Thyroid gland (tissue), 4 donors: ENCODE measurements at places on chromosomes 12 and 14.

DNA sequence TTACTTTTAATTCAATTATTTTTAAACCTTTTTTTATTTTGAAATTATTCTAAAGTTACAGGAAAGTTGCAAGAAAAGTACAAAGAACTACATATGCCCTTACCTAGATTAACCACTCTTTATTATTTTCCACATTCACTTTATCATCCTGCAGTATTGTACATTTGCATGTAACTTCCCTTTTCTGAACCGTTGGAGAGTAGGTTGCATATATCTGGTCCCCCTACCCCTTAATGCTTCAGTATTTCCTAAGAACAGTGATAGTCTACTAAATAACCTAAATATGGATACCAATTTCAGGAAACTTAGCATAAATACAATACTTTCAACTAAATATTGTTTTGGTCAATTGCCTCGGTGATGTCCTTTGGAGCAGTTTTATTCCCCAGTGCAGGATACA lies 15.0 kb downstream of the G2E3 start:
- H3K4me3 ChIP-seq: no peak overlapping the region
- no peaks in the 10 kb centered on the region for H3K4me1 ChIP-seq
- H3K27me3 ChIP-seq: no peaks in the 10 kb centered on the region
- DNase-seq: no peak

- DNase-seq: no peak
- no peaks in the 10 kb centered on the region for H3K27me3 ChIP-seq
- H3K27ac ChIP-seq: no peak overlapping the region
Observed at GRCh38 chr14:93343266-93343665, 3.7 kb upstream of the COX8C start.

DNA sequence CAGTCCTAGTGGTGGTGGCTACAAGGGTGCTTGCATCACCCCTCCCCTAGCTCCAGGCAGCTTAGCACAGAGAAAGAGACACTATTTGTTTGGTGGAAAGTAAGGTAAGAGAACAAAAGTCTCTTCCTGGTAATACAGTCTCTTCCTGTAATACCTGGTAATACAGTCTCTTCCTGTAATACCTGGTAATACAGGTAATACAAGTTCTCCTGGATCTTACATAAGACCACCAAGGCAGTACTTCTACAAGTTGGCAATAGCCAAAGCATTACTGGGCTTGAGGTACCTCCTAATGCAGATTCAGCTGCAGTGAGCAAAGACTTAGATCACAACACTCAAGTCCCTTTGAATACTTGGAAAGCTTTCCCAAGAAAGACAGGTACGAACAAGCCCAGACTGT lies 77.0 kb downstream of the CATSPERB start:
- H3K36me3 ChIP-seq: no peaks in the 10 kb centered on the region
- no peaks in the 10 kb centered on the region for H3K27me3 ChIP-seq
- DNase-seq: no peak
- no peak overlapping the region for H3K4me3 ChIP-seq
- H3K4me1 ChIP-seq: no peaks in the 10 kb centered on the region
- H3K27ac ChIP-seq: no peak overlapping the region

- H3K27ac ChIP-seq: no peak overlapping the region
- no peak for DNase-seq
- H3K4me3 ChIP-seq: no peak overlapping the region
- H3K27me3 ChIP-seq: no peaks in the 10 kb centered on the region
Observed at GRCh38 chr12:61384511-61384910, 875.7 kb upstream of the USP15 start.

- no peak overlapping the region for H3K27ac ChIP-seq
- no peaks in the 10 kb centered on the region for H3K27me3 ChIP-seq
- DNase-seq: no peak
- no peak overlapping the region for H3K4me3 ChIP-seq
- no peaks in the 10 kb centered on the region for H3K36me3 ChIP-seq
Observed at GRCh38 chr12:104534162-104534856, 77.6 kb downstream of the CHST11 start.

- H3K4me1 ChIP-seq: no peaks in the 10 kb centered on the region
- H3K4me3 ChIP-seq: no peak overlapping the region
- H3K27ac ChIP-seq: no peak overlapping the region
Observed at GRCh38 chr12:33795536-33795935, 226.8 kb upstream of the ALG10 start.

DNA sequence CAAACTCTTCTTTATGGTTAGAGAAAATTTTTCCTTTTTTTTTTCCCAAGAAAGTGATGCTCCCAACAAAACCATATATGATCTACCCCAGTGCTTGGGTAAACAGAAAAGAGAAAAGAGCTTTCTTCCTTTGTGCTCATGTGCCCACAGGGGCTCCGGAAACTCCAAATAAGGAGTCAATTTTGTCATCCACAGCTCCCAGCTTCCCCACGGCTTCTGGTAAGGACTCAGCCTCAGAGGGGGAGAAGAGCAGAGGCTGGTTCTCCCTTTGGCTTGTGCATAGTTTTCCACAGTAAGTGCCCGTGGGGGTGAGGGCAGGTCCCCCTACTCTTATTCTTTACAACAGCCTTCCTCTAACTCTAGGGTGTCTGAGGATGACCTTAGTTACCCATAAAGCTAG lies 13.3 kb upstream of the RGS6 start:
- H3K4me1 ChIP-seq: no peaks in the 10 kb centered on the region
- H3K27me3 ChIP-seq: no peaks in the 10 kb centered on the region
- H3K4me3 ChIP-seq: no peak overlapping the region
- H3K27ac ChIP-seq: no peak overlapping the region
- no peaks in the 10 kb centered on the region for H3K36me3 ChIP-seq

GRCh38 chr14:64952598-64953309 lies 10.2 kb upstream of the GPX2 start:
- H3K27me3 ChIP-seq: no peaks in the 10 kb centered on the region
- peaks cover 8% of the 10 kb centered on the region for H3K4me1 ChIP-seq
- no peaks in the 10 kb centered on the region for H3K36me3 ChIP-seq
- H3K27ac ChIP-seq: no peak overlapping the region
- no peak overlapping the region for H3K4me3 ChIP-seq

- no peaks in the 10 kb centered on the region for H3K4me1 ChIP-seq
- no peaks in the 10 kb centered on the region for H3K36me3 ChIP-seq
- DNase-seq: no peak
Observed at GRCh38 chr12:25126746-25127145, 68.2 kb downstream of the DNAI7 start.

DNA sequence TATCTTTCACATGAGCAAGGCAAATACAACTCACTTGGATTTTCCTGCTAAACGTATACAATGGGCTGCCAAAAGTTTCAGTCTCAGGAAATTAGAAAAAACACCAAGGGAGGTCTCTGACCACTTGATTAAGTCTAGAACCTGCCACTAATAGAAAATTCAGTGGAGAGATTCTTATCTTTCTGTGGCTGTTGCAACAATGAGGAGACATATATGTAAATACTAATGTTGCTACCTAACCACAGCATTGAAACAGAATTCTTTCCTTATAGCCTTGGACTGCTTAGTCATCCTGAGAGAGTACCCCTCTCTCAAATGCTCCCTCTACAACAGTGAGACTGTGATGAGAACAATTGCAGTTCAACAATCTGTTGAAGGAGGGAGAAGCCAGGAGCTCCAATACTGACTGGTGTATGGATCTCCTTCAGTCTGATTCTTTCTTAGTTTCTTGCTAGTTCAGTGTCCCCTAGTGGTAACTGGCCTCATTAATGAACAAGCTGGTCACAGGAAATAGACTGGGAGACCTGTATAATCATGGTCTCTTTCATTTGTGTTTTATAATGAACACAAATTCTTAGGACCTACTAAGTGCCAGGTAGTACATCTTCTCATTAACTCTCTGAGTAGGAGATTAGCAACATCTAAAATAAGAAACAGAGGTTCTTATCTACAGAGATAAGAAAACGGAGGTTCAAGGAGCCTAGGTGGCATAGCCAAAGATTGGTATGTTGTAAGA lies 164.5 kb downstream of the SLC38A4 start:
- peak; percentile 5 for DNase-seq
- peak overlapping the region; percentile 3 for H3K27ac ChIP-seq
- no peaks in the 10 kb centered on the region for H3K36me3 ChIP-seq
- no peaks in the 10 kb centered on the region for H3K4me1 ChIP-seq
- H3K4me3 ChIP-seq: no peak overlapping the region

- H3K4me1 ChIP-seq: no peaks in the 10 kb centered on the region
- H3K27me3 ChIP-seq: no peaks in the 10 kb centered on the region
- H3K27ac ChIP-seq: no peak overlapping the region
Observed at GRCh38 chr12:83005534-83006197, 319.0 kb downstream of the TMTC2 start.

GRCh38 chr14:37591311-37591940 lies 3.6 kb downstream of the FOXA1 start:
- H3K4me1 ChIP-seq: peaks cover 27% of the 10 kb centered on the region
- no peak overlapping the region for H3K4me3 ChIP-seq
- peaks cover 84% of the 10 kb centered on the region for H3K27me3 ChIP-seq
- no peaks in the 10 kb centered on the region for H3K36me3 ChIP-seq
- DNase-seq: no peak

- no peaks in the 10 kb centered on the region for H3K4me1 ChIP-seq
- H3K27me3 ChIP-seq: no peaks in the 10 kb centered on the region
- no peak overlapping the region for H3K4me3 ChIP-seq
- no peak for DNase-seq
- H3K36me3 ChIP-seq: peaks cover 17% of the 10 kb centered on the region
Observed at GRCh38 chr14:71089971-71090370, 182.7 kb downstream of the PCNX1 start.

GRCh38 chr14:20683125-20683890 lies 1.1 kb upstream of the RNASE4 start:
- no peaks in the 10 kb centered on the region for H3K36me3 ChIP-seq
- DNase-seq: peak; percentile 73
- no peaks in the 10 kb centered on the region for H3K27me3 ChIP-seq
- H3K27ac ChIP-seq: peak overlapping the region; percentile 98

DNA sequence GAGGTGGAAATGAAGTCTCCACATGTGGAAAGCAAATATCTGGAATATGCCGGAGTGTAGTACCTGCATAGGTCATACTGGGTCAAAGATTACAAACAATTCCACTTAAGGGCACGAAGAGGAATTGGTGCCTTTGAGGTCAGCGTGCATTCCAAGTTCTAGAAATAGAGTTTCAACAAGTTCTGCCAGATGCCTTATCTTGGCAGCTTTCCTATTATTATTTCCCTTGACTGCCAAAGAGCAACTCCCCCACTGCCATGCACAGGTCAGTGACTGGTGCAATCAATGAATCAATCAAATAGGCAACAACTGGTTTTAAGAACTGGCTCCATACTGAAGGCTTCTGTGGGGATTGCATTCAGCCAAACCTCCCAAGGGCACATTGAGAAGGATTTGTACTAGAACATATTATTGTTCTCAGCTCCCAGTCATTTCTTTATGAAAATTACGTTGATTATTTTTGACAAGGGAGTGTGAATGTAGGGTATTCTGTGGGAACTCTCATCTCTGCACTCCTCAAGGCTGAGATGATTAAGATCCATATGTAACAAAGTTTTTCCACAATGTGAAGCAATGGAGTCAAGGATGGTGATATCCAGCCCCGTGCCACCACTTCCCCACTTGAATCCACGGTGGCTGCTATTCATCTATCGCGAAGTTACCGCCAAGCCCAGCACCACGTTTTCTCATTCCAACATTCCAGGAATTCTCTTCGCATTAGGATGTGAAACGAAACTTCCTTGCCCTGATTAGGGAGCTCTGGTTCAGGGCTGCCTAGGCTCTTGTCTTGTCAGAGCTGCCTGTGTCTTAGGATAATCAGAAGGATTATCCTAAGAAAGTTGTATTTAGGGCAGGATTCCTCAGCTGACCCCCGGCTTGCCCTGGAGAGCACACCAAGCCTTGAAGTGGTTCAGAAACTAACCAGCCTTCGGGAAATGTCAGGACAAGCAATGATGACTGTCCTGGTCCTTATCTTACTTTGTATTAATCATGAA lies 115.1 kb upstream of the PCED1B start:
- H3K27ac ChIP-seq: no peak overlapping the region
- no peaks in the 10 kb centered on the region for H3K36me3 ChIP-seq
- no peaks in the 10 kb centered on the region for H3K27me3 ChIP-seq

DNA sequence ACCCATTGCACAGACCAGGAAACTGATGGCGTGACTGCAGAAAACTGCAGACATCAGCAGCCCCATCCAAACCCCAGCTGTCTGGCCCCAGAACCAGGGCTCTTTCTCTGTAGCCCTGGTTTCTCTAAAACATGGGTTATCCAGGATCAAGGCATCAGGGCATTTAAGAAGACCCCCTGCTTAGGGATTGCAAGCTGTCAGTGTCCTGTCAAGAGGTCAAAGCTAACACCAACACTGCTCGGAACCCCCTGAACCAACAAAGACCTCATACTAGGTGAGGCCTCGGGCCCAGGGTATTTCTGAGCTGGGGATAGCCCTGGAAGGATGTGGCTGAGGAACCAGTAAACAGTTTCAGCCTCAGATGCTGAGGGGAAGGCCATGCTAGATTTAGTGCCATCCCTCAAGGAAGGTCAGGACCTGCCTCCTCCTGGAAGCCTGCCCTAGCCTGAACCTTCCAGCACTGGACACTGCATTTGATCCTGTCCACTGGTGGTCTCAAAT lies 39.2 kb downstream of the BCL11B start:
- no peak for DNase-seq
- no peak overlapping the region for H3K27ac ChIP-seq
- H3K36me3 ChIP-seq: no peaks in the 10 kb centered on the region
- H3K4me3 ChIP-seq: no peak overlapping the region

DNA sequence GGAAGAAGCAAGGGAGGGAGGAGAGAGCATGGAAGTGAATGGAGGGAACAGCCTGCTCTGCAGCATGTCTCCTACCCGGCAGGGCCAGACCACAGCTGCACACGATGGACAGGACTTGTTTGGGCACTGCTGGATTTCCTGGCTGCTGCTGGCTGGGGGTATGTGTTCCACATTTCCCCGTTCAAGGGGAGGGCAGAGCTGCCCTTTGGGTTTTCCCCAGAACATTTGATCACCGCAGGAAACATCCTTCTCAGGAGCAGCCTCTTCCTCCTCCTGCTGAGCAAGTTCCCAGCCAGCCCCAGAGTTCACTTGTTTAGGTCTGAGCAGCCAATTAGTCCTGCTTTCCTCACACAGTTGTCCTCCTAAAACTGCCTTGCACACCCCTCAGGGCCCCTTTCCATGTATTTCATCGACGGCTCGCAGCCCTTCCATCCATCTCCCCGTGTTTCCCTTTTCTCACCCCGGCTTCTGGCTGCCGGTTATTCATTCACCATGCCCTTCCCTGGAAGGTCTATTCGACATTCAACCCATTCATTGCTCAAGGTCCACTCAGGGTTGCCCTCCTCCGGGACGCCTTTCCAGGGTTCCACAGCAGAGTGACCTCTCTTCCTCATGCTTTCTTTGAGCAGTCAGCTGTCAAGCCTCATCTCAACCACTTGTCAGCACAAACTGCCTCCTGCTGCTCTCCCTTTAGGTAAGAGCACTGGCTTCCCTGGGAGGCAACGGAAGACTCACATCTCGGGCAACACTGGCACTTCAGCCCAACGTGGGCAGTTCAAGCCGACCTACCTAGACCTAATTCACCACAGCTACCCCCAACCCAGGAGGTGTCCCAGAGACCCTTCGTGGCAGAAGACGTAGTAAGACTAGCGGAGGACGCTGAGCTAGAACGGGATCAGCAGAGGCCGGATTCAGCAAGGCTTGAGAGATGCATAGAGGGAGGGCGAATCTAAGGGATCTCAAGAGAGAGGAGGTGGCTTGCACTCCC lies 20.1 kb upstream of the ANO2 start:
- H3K4me1 ChIP-seq: no peaks in the 10 kb centered on the region
- H3K36me3 ChIP-seq: no peaks in the 10 kb centered on the region
- no peaks in the 10 kb centered on the region for H3K27me3 ChIP-seq
- no peak for DNase-seq
